ENCODE measurements at places on chromosomes 6 and 20.
A peak's percentile ranks its signal among the peaks of the same experiment; 100 is the strongest.

GRCh38 chr6:56714273-56714672 is 71.6 kb upstream of the DST start:
- DNase-seq = no peak

DNA sequence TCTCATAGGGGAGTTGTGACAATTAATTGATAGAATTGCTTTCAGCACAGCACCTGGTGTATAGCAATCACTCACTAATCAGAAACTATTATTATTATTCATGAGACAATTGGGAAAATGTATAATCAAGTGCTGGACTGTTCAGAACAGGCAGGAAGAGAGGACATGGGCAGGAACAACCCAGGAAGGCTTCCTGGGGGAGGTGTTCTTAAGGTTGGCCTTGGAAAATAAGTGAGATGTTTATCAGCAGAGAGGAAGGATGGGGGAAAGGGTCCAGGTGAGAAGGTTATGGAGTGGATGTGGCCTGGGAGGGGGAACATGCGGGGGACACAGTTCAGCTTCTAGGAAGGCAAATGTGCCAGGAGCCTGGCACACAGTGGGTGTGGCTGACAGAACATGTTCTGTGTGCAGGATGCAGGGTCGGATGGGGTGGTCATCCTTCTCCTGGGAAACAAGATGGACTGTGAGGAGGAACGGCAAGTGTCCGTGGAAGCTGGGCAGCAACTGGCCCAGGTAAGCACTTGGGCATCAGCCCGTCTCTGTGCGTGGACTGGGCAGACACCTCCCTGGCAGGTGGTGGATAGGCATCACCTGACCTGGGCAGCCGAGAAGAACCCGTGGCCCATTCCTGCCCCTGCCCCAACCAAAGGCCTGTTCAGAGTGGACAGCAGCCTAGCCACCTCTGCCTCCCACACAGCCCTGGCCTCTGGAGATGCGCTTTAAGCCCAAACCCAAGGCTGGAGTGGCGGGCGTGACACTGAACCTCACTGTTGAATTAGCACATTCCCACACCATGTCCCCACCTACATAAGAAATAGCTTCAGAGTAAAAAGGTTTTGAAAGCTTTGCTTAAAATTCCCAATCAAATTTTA is 30.9 kb downstream of the RAB44 start:
- no peak for DNase-seq

- DNase-seq = no peak
These were observed 30.8 kb downstream of the KDM1B start for GRCh38 chr6:18186033-18186432.

DNA sequence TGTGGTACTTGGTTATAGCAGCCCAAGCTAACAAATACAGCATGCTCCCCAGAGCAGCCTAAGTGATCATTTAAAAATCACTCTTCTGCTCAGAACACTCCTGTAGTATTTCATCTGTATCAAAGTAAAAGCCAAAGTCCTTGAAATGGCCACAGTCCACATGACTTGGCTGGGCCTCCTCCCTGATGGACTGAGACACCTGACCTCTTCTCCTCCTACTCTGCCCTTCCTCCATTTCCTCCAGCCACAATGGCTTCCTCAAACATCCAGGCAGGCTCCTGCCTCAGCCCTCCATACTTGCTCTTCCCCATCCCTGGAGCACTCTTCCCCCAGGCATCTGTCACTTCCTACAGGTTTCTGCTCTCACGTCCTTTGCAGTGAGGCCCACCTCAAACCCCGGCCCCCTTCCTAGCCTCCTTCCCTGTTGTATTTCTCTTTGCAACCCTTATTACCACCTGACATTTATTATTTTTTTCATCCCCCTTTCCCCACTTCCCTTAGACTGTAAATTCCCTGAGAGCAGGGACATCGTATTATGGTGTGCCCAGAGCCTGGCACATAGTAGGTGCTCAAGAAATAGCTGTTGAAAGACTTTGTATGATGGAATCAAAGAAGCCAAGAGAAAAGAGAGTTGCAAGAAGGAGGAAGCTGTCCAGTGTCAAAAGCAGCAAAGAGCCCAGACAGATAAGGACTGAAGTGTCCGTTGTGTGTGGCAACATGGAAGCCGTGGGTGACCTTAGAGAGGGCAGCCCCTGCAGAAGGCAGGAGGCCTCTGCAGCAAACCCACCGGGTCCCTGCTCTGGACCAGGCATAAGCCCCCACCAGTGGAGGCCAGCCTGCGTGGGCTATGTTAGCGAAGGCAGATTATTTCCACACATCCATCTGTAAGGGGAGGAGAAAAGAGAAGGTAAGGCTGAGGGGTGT is 87.5 kb downstream of the TRERF1 start:
- no peak for DNase-seq

DNA sequence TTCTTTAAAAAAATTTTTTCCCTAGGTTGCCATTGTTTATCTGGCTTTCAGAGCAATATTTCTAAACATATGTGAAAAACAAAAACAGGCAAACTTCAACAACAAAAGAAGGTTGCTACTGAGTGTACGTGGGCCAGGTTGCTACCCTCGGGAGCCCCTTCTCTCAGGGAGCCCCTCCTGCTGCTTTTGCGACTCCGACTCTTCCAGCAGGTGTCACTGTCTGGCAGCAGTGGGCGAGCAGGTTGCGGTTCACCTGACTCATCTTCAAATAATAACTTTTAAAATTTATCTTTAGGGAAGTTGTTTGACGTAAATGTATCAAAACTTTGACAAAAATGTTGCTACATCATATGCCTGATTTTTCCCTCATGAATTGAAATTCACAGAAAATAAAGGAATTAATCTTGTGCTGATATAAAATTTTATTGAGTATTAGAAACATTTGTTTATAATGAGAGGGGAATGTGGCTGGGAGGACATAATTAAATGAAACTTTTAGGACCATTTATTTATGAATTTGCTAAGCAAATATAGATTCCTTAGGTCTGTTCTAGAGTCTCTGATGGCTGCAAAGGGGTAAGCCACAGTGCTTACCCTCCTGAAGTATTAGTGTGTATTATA is 138.8 kb downstream of the HIVEP1 start:
- DNase-seq = peak; percentile 18

DNA sequence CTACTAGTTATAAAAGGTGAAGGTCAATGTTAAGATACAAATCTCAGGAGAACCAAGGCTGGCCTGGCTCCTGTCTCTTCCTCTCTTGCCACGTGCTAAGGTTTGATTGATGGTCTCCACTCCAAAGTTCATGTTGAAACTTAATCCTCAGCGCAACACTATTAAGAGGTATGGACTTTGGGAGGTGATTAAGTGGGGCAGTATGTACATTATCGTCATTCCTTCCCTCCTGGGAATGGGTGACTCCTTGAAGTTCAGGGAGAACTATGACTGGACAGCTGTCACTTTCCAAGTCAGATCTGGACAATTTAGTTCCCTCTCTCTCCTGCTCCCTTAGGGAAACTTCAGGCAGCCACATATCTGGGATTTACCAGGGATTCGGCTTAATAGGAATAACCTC is 50.5 kb downstream of the KCNK5 start:
- no peak for DNase-seq

GRCh38 chr6:70112716-70113115 is 190.2 kb downstream of the COL9A1 start:
- no peak for DNase-seq

DNA sequence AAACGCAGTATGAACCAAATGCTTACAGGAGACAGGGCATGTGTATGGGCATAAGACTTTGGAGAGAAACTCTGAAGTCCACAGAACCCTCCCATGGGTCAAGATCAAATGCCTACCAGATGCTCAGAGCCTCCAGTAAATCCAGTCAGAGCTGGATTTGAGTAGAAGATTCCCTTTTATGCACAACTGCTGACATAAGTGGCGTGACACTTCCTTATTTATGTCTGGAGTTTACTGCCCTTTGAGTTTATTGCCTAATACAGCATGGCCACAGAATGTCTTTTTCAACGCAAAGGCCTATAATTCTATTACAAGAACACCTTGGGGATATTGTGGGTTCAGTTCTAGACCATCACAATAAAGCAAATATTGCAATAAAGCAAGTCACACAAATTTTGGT is 220.0 kb upstream of the FOXQ1 start:
- DNase-seq = no peak

DNA sequence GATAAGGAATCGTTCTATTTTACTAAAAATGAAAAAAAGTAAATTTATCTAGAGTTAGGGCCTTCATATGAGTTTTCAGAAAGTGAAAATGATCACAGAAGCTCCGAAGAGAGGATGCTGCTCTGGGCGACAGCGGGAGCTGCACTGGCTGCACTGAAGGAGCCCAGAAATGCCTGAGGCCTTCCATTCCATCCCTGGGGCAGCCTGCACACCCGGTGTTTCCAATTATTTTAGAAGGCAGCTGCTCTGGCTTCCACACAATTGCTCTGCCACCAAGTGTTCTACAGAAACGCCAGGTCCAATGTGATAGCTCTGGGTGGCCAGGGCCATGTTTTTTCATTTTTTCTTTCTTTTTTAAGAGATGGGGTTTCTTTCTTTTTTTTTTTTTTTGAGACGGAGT is 3.6 kb downstream of the DTNBP1 start:
- DNase-seq = no peak

GRCh38 chr20:8693709-8694108 is 375.2 kb upstream of the PLCB4 start:
- DNase-seq = no peak

- DNase-seq = no peak
These were observed 62.6 kb upstream of the PMEPA1 start for GRCh38 chr20:57772349-57772964.

- DNase-seq = peak; percentile 72
These were observed 60.8 kb downstream of the OGFRL1 start for GRCh38 chr6:71349395-71349794.

- DNase-seq = no peak
These were observed 35.4 kb downstream of the MDFI start for GRCh38 chr6:41673704-41674000.

All from AML-193 (cell line).